ENCODE measurements at places on chromosomes 5 and 9.
A peak's percentile ranks its signal among the peaks of the same experiment; 100 is the strongest.

DNA sequence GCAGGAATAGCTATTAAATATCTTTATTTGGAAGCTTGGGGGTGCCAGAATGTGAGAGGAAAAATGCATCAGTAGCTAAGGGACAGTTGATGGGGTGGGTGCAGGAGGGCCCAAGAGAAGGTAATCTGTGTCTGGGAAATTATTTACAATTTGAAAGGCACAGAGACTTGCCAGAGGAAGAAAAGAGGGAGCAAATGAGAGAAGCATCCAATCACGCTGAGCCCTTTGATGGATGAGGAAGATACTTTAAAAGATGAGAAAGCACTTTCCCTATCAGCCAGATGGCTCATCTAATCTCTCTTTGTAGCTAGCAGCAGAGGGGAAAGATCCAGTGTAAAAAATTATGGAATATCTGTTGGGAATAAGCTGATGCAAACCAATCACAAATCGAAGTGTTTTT is 57.0 kb upstream of the ABCA1 start:
- no peak for DNase-seq

GRCh38 chr5:54799645-54800044 is 185.7 kb downstream of the ESM1 start:
- DNase-seq, result no peak

DNA sequence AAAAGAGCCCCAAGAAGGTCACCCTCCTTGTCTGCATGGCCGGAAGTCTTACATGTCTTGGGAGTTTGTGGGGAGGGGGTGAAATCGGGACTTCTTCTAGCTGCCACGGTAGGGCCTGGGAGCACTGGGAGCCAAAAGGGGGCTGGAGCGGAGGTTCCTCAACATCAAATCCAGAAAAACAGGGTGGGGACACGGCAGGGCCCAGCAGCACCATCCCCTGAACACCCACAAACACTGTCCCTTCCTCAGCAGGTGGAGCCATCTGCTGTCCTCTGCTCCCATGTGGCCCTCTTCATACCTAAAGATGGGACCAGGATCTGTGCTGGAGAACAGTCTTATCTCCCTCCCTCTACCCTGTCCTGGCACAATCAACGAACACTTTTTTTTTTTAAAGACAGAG is 2.7 kb downstream of the TERT start:
- DNase-seq, result no peak

DNA sequence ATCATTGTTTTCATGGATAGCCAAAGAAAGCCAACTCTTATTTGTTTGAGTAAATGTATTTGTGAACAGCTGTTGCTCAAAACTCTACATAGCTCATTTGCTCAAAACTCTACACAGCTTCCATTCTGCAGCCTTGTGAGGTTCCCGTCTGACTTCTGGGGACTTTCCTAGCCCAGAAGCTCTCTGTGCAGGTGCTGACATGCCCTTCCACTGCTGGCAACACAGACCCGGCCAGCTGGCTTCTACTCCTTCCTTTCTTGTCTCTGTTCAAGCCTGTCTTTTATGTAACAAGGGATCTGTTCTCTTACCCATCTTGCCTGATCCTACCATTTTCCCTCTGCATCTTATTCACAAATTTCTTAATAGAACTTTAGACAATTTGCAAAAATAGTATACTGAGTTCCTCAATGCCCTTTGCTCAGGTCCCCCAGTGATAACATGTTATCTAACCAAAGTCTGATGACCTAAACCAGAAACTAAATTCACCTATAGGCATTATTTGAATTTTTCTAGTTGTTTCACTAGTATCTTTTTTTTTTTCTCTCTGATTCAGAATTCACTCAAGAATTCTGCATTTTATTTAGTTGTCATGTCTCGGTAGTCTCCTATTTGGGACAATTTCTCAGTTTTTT is 556.5 kb upstream of the SEMA6A start:
- DNase-seq, result peak; percentile 12

DNA sequence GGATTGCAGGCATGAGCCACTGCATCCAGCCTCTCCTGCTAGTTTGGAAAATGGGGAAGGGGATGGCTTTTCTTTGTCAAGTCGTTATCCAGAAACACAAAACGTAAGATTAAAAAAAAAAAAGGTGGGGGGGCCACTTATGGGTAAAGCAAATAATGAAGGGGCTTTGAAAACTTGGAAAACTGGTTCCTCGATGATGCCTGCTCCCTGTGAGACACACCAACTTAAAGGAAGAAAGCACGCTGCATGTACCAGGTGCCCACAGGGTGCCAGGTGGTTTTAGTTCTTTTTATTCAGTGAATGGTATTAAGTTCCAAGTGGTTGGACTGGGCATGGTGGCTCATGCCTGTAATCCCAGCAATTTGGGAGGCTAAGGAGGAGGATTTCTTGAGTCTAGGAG is 170.1 kb downstream of the GOLPH3 start:
- no peak for DNase-seq

- no peak for DNase-seq
Measured at GRCh38 chr9:106383072-106383471, 479.9 kb upstream of the ZNF462 start.

GRCh38 chr5:40680741-40681362 is 1.1 kb downstream of the PTGER4 start:
- DNase-seq, result peak; percentile 19

- DNase-seq, result no peak
Measured at GRCh38 chr5:155259648-155260047, 246.1 kb downstream of the KIF4B start.

DNA sequence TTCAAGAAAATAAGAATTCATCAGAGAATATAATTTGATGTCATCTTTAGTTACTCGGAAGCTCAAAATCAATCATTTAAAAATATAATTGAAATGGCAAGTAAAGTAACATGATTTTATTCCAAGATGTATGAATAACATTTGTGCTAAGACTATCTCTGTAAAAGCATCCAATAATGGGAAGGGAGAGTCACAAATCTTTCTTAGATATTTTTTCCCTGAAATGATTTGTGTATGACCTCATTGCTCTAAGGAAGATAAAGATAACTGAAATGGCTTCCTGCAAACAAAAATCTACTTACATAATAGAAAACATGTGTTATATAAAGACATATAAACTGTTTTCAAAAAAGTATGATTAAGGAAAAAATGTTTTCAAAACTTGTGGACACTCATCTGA is 97.4 kb upstream of the FGF10 start:
- DNase-seq, result no peak

DNA sequence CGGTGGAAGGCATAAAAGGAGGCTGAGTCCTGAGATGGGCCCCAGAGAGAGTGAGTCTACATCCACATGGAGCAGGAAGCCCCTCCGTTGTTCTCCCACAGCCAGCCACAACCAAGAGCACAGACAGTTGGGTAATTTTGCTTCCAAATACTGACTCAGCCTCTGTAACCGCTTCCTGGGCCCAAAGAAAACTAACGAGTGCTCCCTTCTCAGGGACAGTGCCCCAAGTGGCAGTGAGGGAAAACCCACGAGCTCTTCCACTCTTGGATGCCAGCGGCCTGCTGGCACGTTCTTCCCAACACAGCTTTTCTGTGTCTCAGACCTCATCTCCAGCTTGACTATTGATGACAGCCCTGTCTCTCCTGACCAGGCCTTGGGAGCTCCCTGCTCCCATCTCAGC is 207.6 kb downstream of the FSTL4 start:
- DNase-seq, result no peak

GRCh38 chr5:83251849-83252248 is 174.5 kb downstream of the XRCC4 start:
- no peak for DNase-seq

GRCh38 chr9:129823542-129823934 is 398 bp downstream of the TOR1A start:
- no peak for DNase-seq

DNA sequence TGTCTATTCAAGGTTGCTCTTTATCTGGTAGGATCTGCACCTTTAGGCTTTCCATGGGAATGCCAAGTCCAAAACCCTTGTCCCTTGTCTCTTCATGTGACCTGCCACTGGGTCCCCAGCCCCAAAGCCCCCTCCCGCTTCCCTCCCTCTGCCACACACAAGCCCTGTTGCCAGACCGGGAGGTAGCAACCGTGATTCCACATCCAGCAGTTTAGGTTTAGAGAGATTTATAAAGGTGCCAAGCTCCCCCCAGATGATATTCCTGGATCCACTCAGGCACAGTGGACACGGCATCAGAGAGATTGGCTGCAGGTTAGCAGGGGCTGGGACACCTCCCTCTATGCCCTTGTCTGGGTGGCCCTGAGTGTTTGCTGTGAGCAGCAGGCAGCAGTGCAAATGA is 504.7 kb downstream of the CCDC171 start:
- no peak for DNase-seq

GRCh38 chr9:96450613-96451528 is 902 bp downstream of the HABP4 start:
- DNase-seq, result peak; percentile 41

GRCh38 chr5:151222054-151222789 is 1.7 kb downstream of the CCDC69 start:
- no peak for DNase-seq

DNA sequence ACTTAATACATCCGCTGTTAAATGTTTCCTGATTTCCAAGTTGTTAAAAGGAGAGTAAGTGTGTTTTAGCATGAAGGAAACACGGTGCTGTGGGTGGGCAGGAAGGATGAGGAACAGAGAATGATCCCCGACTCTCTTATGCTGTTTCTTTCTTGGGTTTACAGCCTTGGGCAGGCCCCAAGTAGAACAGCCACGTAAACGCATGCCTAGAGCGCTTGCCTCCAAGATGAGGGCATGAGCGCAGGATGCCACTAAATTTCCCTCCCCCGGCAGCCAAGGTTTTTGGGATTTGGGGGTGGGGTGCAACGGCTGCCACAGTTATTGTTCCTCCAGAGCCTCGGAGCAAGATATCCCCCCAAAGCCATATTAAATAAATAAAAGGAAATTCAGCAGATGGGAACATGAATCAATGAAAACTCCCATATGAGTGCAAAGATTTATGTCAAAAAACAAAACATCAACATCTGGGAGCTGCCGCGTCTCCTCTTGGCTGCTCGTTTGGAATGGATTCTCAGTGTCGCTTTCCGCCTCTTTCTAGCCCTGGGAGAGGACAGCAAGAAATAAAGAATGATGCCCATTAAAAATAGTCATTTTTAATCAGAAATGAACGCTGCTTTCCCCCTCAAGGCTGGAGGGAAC is 10.0 kb upstream of the DELE1 start:
- peak; percentile 22 for DNase-seq

GRCh38 chr9:6473151-6473550 is 60.2 kb downstream of the UHRF2 start:
- DNase-seq, result no peak

DNA sequence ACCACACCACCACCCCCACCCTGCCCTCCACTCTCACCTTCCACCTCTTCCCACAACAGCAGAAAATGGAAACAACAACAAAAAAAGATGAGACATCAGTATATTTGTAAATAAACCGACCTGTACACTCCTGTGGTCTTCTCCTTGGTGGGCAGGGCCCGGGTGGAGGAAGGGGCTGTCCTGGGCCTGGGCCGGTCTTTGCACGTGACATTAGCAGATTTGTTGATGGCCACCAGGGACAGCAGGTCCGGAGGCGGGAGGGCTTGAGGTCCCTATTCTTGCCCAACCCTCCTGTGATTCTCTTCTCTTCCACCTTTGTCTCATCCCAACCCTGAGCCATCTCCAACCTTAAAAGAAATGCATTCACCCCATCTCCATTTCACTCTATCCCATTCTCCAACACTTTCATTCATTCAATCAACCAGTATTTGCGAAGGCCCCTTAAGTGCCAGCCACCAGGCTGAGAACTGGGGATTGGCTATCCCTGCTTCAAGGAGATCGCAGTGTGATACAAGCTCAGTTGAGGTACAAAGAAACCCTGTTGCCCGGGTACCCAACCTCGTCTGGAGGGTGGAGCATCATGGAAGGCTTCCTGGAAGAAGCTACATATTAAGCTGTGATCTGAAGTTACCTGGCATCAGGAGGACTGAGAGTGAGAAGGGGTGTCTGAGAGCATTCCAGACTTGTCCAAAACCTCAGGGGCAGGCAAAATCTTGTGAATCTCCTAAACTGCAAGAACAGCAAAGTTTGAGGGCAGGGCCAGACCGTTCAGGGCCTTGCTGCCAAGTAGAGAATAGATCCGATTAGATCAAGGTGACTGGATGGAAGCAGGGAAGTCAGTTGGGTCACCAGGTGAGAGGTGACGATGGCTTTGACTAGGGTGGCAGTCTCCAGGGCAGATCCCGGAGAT is 87.4 kb downstream of the LMX1B start:
- DNase-seq, result no peak

DNA sequence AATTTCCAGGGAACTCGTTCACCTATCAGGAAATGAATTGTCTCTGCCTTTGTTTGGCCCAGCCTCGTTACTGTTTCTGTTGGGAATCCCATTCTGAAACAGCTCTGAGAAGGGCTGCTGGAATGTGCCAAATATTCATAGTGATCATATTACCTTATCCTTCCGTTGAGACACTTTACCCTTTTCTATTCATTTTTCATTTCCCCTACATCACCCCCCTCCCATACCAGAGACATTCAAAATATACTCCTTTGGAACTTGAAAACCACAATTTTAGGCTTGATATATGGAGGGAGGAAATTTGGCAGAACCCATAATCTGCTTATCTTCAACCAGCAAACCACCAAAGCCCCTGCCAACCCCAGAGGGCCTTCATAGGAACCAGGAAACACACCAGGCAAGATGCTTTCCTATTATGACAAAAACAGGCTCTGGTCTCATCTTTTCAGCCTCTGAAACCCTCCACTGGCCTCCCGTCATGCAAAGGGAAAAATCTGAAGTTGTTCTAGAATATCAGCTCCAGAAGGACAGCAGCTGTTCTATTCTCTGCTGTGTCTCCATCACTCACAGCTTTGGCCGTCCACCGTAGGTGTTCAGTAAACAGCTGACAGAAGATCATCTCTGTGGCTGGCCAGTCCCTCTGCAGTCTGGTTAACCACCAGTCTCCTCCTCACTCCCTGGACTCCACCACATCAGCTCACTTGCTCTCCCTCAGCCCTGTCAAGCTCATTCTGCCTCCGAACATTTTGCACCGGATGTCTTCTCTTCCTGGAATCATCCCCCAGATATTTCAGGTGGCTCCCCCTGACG is 217.2 kb upstream of the WWC1 start:
- DNase-seq, result no peak

- DNase-seq, result no peak
Measured at GRCh38 chr5:4873652-4874051, 266.5 kb upstream of the ADAMTS16 start.

GRCh38 chr5:176596689-176597416 is 13.1 kb downstream of the GPRIN1 start:
- no peak for DNase-seq

GRCh38 chr9:14315875-14316601 is 2.1 kb upstream of the NFIB start:
- peak; percentile 68 for DNase-seq

DNA sequence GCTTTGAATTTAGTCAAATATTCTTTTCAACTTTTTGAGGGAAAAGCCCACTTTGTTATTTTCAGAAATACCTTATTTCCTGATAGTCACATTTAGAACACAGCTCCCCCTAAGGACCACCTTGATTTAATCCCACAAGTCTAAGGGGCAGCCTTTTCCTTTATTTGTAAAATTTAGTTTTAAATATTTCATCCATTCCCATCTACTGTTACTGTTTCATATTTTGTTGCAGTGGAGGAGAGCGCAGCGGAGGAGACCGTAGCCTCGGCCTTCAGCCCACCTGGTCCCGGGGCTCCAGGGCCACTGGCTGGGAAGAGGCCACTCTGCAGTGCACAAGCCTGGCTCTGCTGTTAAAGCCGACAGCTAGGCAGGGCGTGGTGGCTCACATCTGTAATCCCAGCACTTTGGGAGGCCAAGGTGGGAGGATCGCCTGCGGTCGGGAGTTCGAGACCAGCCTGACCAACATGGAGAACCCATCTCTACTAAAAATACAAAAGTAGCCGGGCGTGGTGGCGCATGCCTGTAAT is 19.6 kb downstream of the LPCAT1 start:
- DNase-seq, result no peak

Data from pons (tissue), 1 donor.